ENCODE measurements at places on chromosomes 5 and 9.

GRCh38 chr9:133848471-133849109, 110.4 kb upstream of the SARDH start:
- DNase-seq: no peak

DNA sequence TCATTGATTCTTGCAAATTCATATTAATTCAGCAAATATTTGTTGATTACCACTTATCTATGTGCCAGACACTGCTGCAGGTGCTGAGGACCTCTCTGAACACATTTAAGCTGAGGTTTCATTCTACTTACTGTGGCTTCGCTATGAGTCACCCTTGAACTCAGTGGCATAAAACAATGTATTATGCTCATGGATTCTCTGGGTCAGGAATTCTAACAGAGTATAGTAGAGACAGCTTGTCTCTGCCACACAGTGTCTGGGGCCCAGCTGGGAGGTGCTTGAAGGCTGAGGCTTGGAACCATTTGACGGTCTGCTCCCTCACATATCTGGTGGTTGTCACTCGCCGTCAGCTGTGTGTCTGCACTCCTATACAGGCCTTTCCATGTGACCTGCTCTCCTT, 124.3 kb upstream of the NR3C1 start:
- DNase-seq: no peak

DNA sequence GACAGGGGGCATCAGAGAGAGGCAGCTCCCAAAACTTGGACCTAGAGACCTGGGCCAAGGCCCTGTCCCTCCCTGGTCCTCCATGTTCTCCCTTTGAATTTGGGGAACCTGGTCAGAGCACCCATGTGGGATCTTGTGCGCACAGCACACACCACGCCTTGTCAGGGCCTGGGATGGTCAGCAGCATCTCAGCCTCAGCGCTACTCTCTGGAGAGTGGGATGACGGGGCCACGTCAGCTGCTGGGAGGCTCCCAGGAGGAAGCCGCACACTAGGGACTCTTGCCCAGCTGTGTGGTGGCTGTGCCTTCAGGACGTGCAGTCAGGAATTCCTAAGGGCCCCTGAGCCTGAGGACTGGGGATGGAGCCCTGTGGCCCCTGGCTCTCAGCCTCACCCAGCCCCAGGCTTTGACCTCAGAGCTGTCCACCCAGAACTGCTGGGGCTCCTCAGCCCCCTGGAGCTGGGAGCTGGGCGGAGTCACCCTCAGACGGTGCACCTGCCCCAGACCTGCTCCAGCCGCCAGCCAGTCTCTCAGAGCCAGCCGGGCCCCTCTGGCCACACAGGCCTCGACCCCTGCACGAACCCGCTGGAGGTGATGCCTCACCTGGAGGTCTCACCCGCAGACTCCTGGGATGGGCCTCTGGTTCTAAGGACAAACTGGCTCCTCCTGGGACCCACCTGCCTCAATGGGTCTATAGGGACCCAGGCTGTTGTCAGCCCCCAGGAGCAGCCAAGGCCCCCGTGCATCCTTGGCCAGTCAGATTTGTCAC, 38.3 kb upstream of the EGFL7 start:
- no peak for DNase-seq

- no peak for DNase-seq
Measured at GRCh38 chr5:113367586-113367985, 67.2 kb downstream of the TSSK1B start.

DNA sequence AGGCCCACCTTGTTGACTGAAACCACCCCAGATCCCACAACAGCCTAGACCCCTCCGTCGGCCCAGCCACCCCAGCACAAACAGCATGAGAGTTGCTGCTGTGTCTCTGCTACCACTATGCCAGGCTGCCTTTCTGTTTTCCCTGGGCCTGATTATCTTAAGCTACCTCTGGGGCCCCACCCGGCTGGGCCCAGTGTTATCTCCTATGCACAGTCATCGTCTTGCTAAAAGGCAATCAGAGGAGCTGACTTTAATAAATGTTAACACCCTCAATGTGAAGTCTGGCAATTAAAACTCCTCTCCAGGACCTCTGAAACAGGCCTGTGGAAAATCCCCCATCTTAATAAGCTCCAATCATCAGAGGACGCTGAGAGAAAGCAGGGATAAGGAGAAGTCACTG, 144.9 kb downstream of the FAM114A2 start:
- DNase-seq: no peak

- no peak for DNase-seq
Measured at GRCh38 chr5:175824676-175825075, 46.7 kb upstream of the CPLX2 start.

DNA sequence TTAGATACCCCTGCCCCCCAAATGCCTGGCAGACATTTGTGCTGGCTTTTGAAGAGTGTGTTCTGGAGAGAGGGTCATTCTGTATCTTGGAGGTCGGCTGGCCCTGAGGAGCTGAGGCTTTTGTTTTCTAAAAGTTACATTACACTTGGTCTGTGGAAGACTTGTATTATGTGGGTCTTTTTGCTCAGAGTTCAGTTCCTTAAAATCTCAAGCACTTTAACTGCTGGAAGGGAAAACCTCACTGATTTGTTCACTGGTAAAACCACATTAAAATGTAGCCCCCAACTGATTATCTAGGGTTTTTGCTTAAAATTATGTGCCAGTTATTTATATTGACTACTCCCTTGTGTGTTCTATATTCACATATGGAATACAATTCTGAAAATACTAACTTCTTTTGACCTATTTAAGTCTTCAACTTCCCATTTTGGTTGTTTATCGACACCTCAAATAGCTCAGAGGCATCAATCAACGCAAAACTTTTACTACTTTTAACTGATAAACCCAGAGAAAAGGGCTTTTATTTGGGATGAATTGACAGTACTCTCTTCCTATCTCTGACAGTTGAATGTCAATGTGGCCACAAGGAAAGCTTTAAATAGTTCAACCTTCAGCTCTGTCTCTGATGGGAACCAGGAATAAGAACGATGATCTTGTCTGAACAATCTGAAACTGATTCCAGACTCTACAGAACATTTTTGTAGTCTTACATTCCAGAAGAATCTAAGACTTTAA, 54.0 kb upstream of the MAP3K1 start:
- DNase-seq: no peak

- no peak for DNase-seq
Measured at GRCh38 chr9:35453786-35454185, 36.1 kb upstream of the RUSC2 start.

GRCh38 chr5:108528655-108529054, 146.8 kb upstream of the FBXL17 start:
- no peak for DNase-seq

Measured in fibroblast of the conjunctiva (primary cell).